T-helper 1 cell treated with Interleukin-12 subunit alpha and Interleukin-12 subunit beta and Interleukin-4 antibody, amounts not matched to agents 30 ng/mL and 1 ng/mL, for 36 hours (primary cell): ENCODE measurements at places on chromosomes 5 and 9. TPM values are rescaled to one million over a fixed set of nuclear protein-coding genes. Genes with fewer than 3 reads are reported as not detected.

The HSPB3 gene
- total RNA-seq: not detected in 2 replicates

The GABRA6 gene
- total RNA-seq: not detected in 2 replicates

The LHX3 gene
- total RNA-seq: not detected in 2 replicates

The PCA3 gene
- total RNA-seq: not detected in 2 replicates

The MEF2C gene
- 0.22 and 0.32 TPM in 2 replicates for total RNA-seq

The SLC36A3 gene
- not detected in 2 replicates for total RNA-seq

The KIF12 gene
- total RNA-seq: not detected in 2 replicates

The GCNT4 gene
- 2.2 and 2.4 TPM in 2 replicates for total RNA-seq

The PCDHA10 gene
- not detected in 2 replicates for total RNA-seq

The CHSY3 gene
- not detected in 2 replicates for total RNA-seq

The PLEKHG4B gene
- total RNA-seq: not detected in 2 replicates

The MOB3B gene
- total RNA-seq: 0.39 and 0.73 TPM in 2 replicates

The MYORG gene
- total RNA-seq: 1.2 and 1.7 TPM in 2 replicates
